ENCODE measurements at places on chromosomes 1 and 21.

- H3K36me3 ChIP-seq: no peaks in the 10 kb centered on the region
- peak overlapping the region; percentile 86 for H3K4me3 ChIP-seq
- no peak for DNase-seq
- peaks cover 82% of the 10 kb centered on the region for H3K4me1 ChIP-seq
Observed at GRCh38 chr1:54340878-54341277, 65.3 kb downstream of the SSBP3 start.

DNA sequence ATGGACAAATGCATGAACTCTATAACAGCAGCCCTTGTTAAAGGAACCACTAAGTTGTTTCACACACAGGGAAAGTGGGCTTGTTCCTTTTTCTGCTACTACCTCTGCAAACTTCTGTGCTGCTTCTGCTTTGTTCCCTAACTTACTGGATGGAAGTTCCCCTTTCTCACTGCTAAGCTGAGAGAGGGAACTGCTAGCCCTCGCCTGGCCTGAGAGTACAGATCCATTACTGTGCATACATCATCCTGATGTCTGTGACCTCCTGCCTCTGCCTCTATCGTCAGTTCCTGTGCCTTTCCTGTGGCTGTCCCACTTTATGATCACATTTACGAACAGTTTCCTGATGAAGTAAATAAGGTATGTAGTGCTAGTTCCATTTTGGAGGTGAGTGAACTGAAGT is 3.5 kb downstream of the GNAT2 start:
- no peak overlapping the region for H3K27ac ChIP-seq
- peaks cover 7% of the 10 kb centered on the region for H3K27me3 ChIP-seq
- DNase-seq: no peak
- no peak overlapping the region for H3K4me3 ChIP-seq

DNA sequence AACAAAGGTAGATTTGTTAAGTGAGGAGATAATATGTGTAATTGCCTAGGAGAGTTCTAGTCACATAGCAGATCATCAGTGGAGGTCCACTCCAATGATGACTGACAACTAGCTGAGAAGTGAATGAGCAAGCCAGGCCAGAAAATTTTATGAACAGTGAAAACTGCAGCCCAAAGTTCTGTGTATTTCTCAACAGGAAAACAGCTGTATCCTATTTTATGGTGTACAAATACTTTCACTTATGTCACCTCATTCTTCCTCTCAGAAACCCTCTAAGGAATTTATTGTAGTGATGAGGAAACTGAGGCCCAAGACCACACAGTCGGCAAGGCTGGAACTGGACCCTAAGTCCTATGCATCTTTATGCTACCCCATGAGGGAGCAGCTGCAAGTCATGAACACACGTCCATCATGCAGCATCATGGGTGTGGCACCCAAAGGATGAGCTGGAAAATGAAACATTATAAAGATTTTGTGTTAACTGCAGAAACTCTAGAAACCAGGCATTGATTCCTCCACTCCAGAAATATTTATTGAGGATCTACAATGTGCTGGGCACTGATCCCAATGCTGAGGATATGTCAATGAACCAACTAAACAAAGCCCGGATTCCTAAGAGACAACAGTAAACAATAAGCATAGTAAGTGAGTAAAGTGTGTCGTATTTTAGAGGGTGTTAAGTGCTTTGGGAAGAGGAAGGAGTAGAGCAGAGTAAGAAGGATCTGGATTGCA is 99.5 kb upstream of the DUSP10 start:
- no peaks in the 10 kb centered on the region for H3K36me3 ChIP-seq
- no peak overlapping the region for H3K4me3 ChIP-seq
- no peaks in the 10 kb centered on the region for H3K4me1 ChIP-seq
- DNase-seq: no peak

DNA sequence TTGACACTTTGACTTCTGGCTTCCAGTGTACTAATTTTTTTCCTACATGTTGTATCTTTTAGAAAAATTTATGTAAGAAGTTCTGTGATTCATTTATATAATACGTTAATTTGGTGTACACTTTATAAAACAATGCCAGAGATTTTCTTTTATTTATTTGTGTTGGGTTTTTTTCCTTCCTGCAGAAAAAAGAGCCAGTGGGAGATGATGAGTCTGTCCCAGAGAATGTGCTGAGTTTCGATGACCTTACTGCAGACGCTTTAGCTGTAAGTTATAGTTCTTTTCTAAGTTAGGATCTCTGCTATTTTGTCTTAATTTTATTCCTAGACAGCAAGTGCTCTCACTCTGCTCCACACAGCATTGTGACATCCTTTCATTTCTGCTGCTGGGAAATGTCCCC is 14.4 kb downstream of the SARS1 start:
- no peaks in the 10 kb centered on the region for H3K36me3 ChIP-seq
- peak overlapping the region; percentile 21 for H3K4me3 ChIP-seq
- H3K27me3 ChIP-seq: peaks cover 9% of the 10 kb centered on the region
- peaks cover 32% of the 10 kb centered on the region for H3K4me1 ChIP-seq
- no peak for DNase-seq
- peak overlapping the region; percentile 99 for H3K27ac ChIP-seq

- H3K4me3 ChIP-seq: no peak overlapping the region
- H3K27ac ChIP-seq: no peak overlapping the region
- no peaks in the 10 kb centered on the region for H3K4me1 ChIP-seq
- peaks cover 1% of the 10 kb centered on the region for H3K27me3 ChIP-seq
Observed at GRCh38 chr21:15445327-15445726, 284.5 kb upstream of the USP25 start.

DNA sequence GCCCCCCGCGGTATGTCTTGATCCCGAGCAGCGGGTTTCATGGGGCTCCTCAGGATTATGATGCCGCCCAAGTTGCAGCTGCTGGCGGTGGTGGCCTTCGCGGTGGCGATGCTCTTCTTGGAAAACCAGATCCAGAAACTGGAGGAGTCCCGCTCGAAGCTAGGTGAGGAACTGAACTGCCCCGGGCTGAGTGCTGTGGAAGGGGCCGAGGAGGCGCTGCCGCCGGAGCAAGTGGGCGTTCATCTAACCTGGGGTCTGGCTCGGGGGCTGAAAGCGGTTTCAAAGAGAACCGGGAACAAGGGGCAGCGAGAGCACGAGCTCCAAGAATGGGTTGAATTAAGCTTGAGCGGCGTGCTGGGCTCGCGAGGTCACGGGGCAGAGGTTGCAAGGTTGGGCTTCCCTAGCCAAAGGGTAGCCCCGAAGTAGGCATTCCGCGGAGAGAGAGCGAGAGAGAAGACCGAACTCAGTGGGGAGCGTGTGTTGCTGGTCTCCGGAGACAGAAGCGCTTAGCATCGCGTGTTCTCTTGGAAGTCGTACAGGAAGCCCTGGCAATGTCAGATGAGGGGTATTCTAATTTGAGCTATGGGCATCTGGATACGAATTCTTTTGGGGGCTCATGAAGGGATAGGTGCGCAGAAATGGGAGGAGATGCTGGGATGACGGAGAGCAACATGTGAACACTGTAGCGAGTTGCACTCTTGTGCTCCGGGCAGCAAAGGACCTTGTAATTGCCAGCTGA is 732 bp downstream of the HS2ST1 start:
- H3K27me3 ChIP-seq: no peaks in the 10 kb centered on the region
- H3K36me3 ChIP-seq: peaks cover under 1% of the 10 kb centered on the region
- H3K4me1 ChIP-seq: peaks cover 4% of the 10 kb centered on the region
- DNase-seq: peak; percentile 58

DNA sequence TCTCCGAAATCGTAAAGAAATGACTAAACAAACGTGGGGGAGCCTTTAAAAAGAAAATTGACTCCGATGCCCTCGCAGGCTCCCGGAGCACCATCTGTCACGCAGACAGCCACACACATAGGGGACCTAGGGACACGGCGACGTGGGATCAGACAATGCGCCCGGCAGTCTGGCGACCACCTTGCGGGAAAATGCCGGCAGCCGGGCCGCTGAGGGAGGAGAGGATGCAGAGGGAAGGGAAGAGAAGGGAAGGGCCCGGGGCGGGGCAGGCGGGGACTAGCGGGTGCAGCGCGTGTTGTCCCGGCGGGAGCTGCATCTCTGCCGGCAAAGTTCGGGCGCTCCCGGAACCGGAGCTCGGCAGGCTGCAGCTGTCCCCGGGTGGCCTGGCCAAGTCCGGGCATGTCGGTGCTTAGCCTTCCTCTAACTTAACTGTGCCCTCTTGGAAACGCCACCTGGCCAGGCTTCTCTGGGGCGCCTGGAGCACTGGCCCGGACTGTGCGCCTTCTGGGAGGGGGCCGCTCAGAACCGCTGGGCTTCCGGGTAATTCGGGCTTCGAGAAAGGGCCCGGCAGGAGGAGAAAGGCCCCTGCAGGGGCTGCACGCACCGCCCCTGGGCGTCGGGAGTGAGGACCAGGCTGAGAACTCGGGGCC is 1.8 kb downstream of the NHLH2 start:
- peaks cover 30% of the 10 kb centered on the region for H3K4me1 ChIP-seq
- H3K36me3 ChIP-seq: peaks cover 24% of the 10 kb centered on the region
- peak overlapping the region; percentile 92 for H3K4me3 ChIP-seq
- peak; percentile 76 for DNase-seq

GRCh38 chr1:41282679-41283317 is 40.7 kb upstream of the SCMH1 start:
- no peak overlapping the region for H3K27ac ChIP-seq
- H3K36me3 ChIP-seq: peaks cover 2% of the 10 kb centered on the region
- peaks cover 3% of the 10 kb centered on the region for H3K27me3 ChIP-seq
- peak; percentile 75 for DNase-seq
- no peak overlapping the region for H3K4me3 ChIP-seq

DNA sequence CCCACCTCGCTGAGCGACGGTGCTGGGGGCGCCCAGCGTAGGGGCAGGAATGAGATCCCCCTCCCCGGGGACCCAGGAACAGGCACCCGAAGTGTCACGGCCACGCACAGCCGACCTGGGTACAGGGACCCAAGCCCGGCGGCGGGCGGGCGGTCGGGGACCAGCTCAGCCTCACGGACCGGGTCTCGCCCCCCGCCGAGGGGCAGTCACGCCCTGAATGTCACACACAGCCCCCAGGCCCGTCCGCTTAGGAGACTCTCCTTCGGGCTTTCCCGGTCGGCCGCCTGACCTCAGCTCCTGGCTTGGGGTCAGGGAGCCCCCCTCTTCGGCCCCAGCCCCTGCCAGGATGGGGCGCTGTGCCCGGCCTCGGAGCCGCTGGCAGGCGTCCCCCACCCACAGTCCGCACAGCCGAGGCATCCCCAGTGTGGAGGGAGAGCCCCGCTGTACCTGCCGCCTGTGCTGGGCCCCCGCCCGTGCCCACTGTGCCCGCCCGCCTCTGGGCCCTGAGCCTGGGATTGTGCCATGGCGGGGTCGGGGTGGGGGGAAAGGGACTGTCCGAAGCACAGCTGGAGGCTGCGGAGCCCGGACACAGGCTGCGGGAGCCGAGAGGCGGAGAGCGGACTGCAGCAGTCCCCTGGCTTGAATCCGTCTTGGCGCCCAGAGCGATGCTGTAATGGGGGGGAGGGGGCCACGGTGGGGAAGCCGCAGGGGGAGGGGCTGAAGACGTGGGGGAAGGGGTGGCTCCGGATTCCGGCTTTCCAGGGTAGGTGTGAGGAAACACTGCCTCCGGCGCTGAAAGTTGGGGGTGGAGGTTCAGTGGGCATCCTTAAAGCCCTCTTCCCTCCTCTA is 627 bp upstream of the DLGAP3 start:
- peak overlapping the region; percentile 55 for H3K4me3 ChIP-seq
- H3K27ac ChIP-seq: no peak overlapping the region
- H3K36me3 ChIP-seq: peaks cover 4% of the 10 kb centered on the region
- H3K27me3 ChIP-seq: peaks cover 4% of the 10 kb centered on the region

- no peak for DNase-seq
- H3K27ac ChIP-seq: no peak overlapping the region
- peaks cover 9% of the 10 kb centered on the region for H3K4me1 ChIP-seq
- no peak overlapping the region for H3K4me3 ChIP-seq
- no peaks in the 10 kb centered on the region for H3K27me3 ChIP-seq
Observed at GRCh38 chr1:101330427-101331130, 93.8 kb downstream of the S1PR1 start.

DNA sequence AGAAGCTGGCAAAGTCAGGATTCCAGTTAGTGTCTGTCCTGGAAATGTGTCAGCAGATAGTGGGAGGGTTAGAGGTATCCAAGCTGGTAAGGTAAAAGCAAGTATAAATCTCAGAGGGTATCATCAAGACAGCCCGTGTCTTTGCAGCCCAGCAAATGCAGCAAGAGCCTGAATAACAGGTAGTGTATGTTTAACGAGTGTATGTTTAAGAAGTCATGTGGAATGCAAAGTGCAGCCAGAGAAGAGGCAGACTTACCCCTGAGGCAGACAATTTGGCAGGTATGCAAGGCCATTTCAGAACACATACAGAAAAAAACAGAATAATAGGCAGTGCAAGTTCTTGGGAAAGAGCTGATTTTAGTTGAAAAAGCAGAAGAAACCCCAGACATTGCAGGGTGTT is 411.0 kb upstream of the NEGR1 start:
- H3K27me3 ChIP-seq: no peaks in the 10 kb centered on the region
- peaks cover under 1% of the 10 kb centered on the region for H3K36me3 ChIP-seq
- DNase-seq: no peak
- H3K4me3 ChIP-seq: no peak overlapping the region
- H3K4me1 ChIP-seq: no peaks in the 10 kb centered on the region
- H3K27ac ChIP-seq: no peak overlapping the region

GRCh38 chr1:92808381-92808780 is 23.5 kb upstream of the RPL5 start:
- no peaks in the 10 kb centered on the region for H3K4me1 ChIP-seq
- H3K4me3 ChIP-seq: no peak overlapping the region
- H3K27me3 ChIP-seq: no peaks in the 10 kb centered on the region
- no peak overlapping the region for H3K27ac ChIP-seq

DNA sequence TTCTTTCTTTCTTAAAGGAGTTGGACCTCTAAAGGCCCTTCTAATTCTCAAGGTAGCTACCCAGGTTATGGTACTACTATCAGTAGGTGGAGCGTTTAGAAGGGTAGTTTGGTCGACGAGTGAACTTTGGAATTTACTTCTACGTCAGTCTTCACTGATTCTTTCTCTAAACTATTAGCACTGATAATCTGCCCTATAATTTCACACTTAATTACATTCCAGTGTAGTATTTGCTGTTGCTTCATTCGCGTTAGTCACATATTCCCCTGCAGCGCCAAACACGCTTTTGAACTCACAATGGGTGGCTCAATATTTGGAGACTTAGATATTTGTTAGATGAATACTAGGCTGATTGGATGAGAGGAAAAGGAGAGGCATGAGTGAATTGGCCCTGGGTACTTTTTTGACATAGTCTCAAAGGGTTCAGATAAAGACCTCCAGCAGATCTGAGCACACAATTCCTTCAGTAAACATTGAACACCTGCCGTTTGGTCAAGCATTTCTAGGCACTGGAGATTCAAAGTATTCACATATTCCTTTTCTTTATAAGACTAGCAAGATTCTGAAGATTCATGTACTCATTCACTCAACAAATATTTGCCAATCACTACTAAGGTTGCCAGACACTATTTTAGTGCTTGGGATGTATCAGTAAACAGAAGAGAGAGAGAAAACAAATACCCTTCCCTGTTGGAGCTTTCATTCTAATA is 929 bp upstream of the FOXJ3 start:
- peaks cover 11% of the 10 kb centered on the region for H3K4me1 ChIP-seq
- peaks cover 2% of the 10 kb centered on the region for H3K27me3 ChIP-seq
- H3K36me3 ChIP-seq: peaks cover 3% of the 10 kb centered on the region
- H3K4me3 ChIP-seq: peak overlapping the region; percentile 93

GRCh38 chr1:58391056-58391455 is 155.5 kb downstream of the OMA1 start:
- H3K36me3 ChIP-seq: no peaks in the 10 kb centered on the region
- peak; percentile 23 for DNase-seq
- H3K27me3 ChIP-seq: no peaks in the 10 kb centered on the region
- no peak overlapping the region for H3K27ac ChIP-seq
- H3K4me1 ChIP-seq: peaks cover 20% of the 10 kb centered on the region

- H3K36me3 ChIP-seq: no peaks in the 10 kb centered on the region
- peaks cover 37% of the 10 kb centered on the region for H3K4me1 ChIP-seq
- no peak for DNase-seq
- H3K27ac ChIP-seq: no peak overlapping the region
Observed at GRCh38 chr1:204335085-204335484, 24.6 kb downstream of the PLEKHA6 start.

GRCh38 chr1:90951009-90951408 is 70.8 kb downstream of the ZNF644 start:
- no peak overlapping the region for H3K4me3 ChIP-seq
- DNase-seq: no peak
- H3K4me1 ChIP-seq: peaks cover 15% of the 10 kb centered on the region
- peak overlapping the region; percentile 24 for H3K27ac ChIP-seq

Data from glutamatergic neuron (in vitro differentiated cells).